Cardiac muscle cell (in vitro differentiated cells and primary cell): ENCODE measurements at places on chromosomes 3 and 15. TPM values are rescaled to one million over a fixed set of nuclear protein-coding genes. Genes with fewer than 3 reads are reported as not detected.

DNA sequence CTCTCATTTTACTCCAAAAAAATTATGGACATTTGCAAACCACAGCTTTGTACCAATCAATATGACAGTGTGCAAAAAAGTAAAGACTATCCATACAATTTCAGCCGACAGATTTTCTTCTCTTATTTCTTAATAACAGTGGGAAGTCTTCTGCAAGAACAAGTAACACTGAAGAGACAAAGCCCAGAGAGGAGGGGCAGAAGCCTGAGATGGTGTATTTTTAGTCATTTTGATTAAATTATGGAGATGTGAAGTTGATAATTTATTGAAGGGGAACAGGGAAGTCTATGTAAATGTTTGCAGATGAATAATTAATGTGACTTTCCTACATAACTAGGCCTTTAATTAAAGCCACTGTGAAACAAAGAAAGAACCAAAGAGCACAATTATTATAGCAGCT lies 45.7 kb upstream of the IGSF11 start:
- H3K4me1 ChIP-seq = no peaks in the 10 kb centered on the region
- H3K27me3 ChIP-seq = no peaks in the 10 kb centered on the region
- H3K27ac ChIP-seq = no peak overlapping the region
- no peak overlapping the region for H3K4me3 ChIP-seq

- no peak overlapping the region for H3K4me3 ChIP-seq
- H3K27me3 ChIP-seq = no peaks in the 10 kb centered on the region
- no peaks in the 10 kb centered on the region for H3K36me3 ChIP-seq
- H3K4me1 ChIP-seq = no peaks in the 10 kb centered on the region
- no peak for DNase-seq
Observed at GRCh38 chr3:39920271-39920670, 110.9 kb downstream of the MYRIP start.

The TRPM1 gene
- not detected in 2 replicates for total RNA-seq

The MFGE8 gene
- 300 and 307 TPM in 2 replicates for total RNA-seq

GRCh38 chr3:47605652-47606051 lies 27.0 kb upstream of the CSPG5 start:
- H3K36me3 ChIP-seq = peaks cover 39% of the 10 kb centered on the region
- H3K4me1 ChIP-seq = no peaks in the 10 kb centered on the region
- H3K4me3 ChIP-seq = no peak overlapping the region
- no peak overlapping the region for H3K27ac ChIP-seq
- H3K27me3 ChIP-seq = no peaks in the 10 kb centered on the region
- peak; percentile 17 for DNase-seq

GRCh38 chr3:57059411-57059810 lies 1.1 kb upstream of the SPATA12 start:
- no peak overlapping the region for H3K4me3 ChIP-seq
- no peak overlapping the region for H3K27ac ChIP-seq
- H3K4me1 ChIP-seq = peaks cover 2% of the 10 kb centered on the region
- H3K27me3 ChIP-seq = no peaks in the 10 kb centered on the region
- H3K36me3 ChIP-seq = no peaks in the 10 kb centered on the region

- H3K4me3 ChIP-seq = no peak overlapping the region
- H3K4me1 ChIP-seq = peaks cover 26% of the 10 kb centered on the region
- no peaks in the 10 kb centered on the region for H3K27me3 ChIP-seq
- no peaks in the 10 kb centered on the region for H3K36me3 ChIP-seq
- no peak for DNase-seq
Observed at GRCh38 chr15:63196842-63197241, 7.4 kb downstream of the RAB8B start.

- H3K4me1 ChIP-seq = peaks cover 4% of the 10 kb centered on the region
- no peak for DNase-seq
- peaks cover 17% of the 10 kb centered on the region for H3K36me3 ChIP-seq
- no peak overlapping the region for H3K4me3 ChIP-seq
- no peaks in the 10 kb centered on the region for H3K27me3 ChIP-seq
Observed at GRCh38 chr15:29795610-29796009, 26.7 kb downstream of the TJP1 start.

DNA sequence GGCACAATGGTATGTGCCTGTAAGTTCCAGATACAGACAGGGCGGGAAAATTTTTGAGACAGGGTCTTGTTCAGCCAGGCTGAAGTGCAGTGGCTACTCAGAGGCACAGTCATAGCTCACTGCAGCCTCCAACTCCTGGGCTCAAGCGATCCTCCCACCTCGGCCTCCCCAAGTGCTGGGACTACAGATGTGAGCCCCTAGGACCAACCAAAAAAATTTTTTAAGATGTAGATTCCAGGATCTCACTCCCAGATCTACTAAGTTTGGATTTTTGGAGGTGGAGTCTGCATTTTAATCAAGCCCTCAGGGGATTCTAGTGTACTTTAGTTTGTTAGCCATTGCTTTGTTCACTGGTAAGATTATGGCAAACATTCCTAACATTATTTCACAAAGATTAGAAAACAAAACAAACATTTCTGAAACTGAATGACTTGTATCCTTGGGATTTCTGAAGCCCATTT lies 2.7 kb downstream of the LIPH start:
- H3K27me3 ChIP-seq = no peaks in the 10 kb centered on the region
- peak; percentile 63 for DNase-seq
- H3K36me3 ChIP-seq = no peaks in the 10 kb centered on the region
- no peak overlapping the region for H3K4me3 ChIP-seq

DNA sequence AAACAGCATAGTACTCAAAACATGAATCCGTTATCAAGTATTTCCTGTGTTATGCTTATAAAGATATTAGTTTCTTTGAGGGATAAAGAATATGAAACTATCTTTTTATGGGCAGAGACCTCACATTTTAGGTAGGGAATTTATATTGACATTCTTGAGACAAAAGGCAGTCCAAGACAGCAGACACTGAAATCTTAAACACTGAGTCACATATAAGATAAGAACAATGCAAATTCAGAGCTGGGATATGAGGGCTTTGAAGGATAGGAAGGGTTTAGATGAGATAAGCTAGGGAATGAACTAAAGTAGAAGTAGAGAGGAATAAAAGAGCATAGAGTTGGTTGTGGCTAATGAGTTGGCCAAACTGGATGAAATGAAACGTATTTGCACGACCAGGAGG lies 58.4 kb downstream of the ASTE1 start:
- no peak overlapping the region for H3K4me3 ChIP-seq
- peak; percentile 69 for DNase-seq
- H3K36me3 ChIP-seq = peaks cover 17% of the 10 kb centered on the region
- no peaks in the 10 kb centered on the region for H3K4me1 ChIP-seq
- no peak overlapping the region for H3K27ac ChIP-seq

The CD200 gene
- 5.4 and 6.9 TPM in 2 replicates for total RNA-seq

DNA sequence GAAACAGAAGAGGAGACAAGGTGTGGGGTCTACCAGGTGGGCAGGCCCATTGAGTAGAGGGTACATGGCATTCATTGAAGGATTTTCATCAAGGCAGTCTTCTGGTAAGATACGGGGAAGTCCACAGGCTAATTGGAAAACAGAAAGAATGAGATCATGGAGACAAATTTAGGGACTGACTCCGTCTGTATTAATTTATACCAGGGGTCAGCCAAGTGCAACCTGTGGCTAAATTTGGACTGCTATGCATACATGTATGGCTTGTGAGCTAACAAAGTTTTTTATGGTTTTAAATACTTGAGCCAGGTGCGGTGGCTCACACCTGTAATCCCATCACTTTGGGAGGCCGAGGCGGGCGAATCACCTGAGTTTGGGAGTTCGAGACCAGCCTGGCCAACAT lies 21.1 kb upstream of the SNRPN start:
- no peaks in the 10 kb centered on the region for H3K36me3 ChIP-seq
- H3K27ac ChIP-seq = no peak overlapping the region
- H3K27me3 ChIP-seq = no peaks in the 10 kb centered on the region
- no peak for DNase-seq

The HDGFL3 gene
- 101 and 164 TPM in 2 replicates for total RNA-seq

- H3K4me3 ChIP-seq = no peak overlapping the region
- H3K27me3 ChIP-seq = no peaks in the 10 kb centered on the region
- DNase-seq = no peak
- no peak overlapping the region for H3K27ac ChIP-seq
- H3K36me3 ChIP-seq = no peaks in the 10 kb centered on the region
- no peaks in the 10 kb centered on the region for H3K4me1 ChIP-seq
Observed at GRCh38 chr3:149726716-149727407, 25.4 kb downstream of the COMMD2 start.

DNA sequence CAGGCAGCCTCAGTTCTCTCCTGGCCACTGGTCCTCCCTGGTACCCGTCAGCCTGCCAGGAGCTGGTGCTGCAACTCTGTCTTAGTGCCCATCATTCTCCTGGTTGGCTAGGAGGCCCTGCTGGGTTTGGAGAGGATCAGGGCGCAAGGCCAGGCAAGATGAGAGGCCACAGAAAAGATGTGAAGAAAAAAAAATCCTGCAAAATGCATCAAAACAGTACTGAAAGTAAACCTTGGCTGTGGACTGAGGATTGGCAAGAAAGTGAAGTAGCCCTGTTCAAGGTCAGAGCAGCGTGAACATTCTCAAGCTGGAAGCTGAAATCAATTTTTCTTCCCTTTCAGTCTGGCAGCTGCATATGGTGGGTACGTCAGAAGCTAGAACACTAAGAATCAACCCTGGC lies 74.2 kb downstream of the GTF2E1 start:
- no peak overlapping the region for H3K4me3 ChIP-seq
- no peaks in the 10 kb centered on the region for H3K36me3 ChIP-seq
- DNase-seq = no peak
- H3K27me3 ChIP-seq = no peaks in the 10 kb centered on the region
- H3K27ac ChIP-seq = no peak overlapping the region

DNA sequence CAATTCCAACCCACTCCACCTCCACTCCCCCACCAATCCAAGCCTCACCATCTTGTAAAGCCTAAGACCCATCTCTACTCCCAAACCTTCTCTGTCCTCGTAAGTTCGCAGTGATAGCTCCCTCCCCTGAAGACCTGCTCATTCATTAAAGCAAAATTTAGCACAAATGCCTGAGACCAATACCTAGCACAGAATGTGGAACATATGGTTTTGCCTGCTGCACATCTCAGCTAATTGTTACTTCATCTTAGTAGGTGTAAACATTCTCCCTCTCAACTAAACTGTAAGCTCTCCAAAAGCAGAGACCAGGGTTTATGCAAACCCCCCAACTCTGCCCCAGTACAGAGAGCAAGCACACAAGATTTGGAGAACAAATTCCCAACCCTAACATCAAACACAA lies 20.5 kb downstream of the DCLK3 start:
- no peaks in the 10 kb centered on the region for H3K27me3 ChIP-seq
- H3K4me1 ChIP-seq = no peaks in the 10 kb centered on the region
- no peaks in the 10 kb centered on the region for H3K36me3 ChIP-seq
- H3K4me3 ChIP-seq = no peak overlapping the region
- H3K27ac ChIP-seq = no peak overlapping the region

The RASA2 gene
- 4.4 and 18.0 TPM in 2 replicates for total RNA-seq

DNA sequence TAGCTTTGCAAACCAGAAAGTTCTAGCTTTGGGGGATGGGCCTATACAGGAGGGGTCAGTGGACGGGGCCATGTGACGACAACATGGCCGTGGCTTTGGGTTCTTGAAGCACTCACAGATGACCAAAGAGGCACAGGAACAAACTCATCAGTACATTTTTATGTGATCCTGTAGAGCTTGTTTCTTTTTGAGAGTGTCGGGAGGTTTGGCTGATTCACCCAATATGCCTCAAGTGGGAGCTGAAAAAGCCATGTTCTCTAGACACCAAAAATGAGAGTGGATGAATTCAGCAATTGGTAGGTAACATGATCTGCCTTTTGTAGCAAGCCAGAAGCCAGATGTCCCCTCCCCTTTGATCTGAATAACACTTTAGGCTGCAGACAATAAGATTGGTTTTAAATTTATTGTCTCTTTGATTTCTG lies 30.1 kb downstream of the GREM1 start:
- H3K36me3 ChIP-seq = no peaks in the 10 kb centered on the region
- no peak overlapping the region for H3K27ac ChIP-seq
- no peak for DNase-seq
- H3K27me3 ChIP-seq = no peaks in the 10 kb centered on the region

GRCh38 chr15:74954515-74954914 lies 2.1 kb downstream of the RPP25 start:
- peaks cover 24% of the 10 kb centered on the region for H3K27me3 ChIP-seq
- H3K4me1 ChIP-seq = peaks cover 24% of the 10 kb centered on the region
- peak; percentile 64 for DNase-seq
- H3K27ac ChIP-seq = peak overlapping the region; percentile 63
- no peaks in the 10 kb centered on the region for H3K36me3 ChIP-seq
